ENCODE measurements at places on chromosomes 5 and 9.

GRCh38 chr5:10365782-10366181 is 12.3 kb downstream of the MARCHF6 start:
- no peak for DNase-seq

DNA sequence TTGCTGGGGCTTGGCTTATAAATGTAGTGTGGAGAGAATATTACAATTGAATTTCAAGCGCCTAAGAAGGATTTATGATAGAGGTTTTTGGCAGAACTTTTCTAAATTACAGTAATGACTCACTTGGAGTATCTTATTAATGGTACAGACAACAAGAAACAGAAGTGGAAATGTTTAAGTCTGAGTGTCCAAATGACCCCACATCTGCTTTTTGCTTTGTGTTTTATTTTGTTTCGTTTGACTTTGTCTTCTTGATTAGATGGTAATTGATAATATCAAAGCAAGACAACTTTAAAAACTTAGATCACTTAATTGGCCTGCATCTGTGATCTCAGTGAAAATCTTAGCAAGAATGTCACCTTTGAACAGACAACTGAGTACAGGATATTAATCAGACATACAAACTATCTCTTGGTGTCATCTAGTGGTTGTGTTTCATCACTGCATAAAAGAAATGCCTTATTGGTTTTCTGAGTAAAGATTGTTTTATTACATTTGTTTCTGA is 577.4 kb downstream of the ISL1 start:
- peak; percentile 22 for DNase-seq

DNA sequence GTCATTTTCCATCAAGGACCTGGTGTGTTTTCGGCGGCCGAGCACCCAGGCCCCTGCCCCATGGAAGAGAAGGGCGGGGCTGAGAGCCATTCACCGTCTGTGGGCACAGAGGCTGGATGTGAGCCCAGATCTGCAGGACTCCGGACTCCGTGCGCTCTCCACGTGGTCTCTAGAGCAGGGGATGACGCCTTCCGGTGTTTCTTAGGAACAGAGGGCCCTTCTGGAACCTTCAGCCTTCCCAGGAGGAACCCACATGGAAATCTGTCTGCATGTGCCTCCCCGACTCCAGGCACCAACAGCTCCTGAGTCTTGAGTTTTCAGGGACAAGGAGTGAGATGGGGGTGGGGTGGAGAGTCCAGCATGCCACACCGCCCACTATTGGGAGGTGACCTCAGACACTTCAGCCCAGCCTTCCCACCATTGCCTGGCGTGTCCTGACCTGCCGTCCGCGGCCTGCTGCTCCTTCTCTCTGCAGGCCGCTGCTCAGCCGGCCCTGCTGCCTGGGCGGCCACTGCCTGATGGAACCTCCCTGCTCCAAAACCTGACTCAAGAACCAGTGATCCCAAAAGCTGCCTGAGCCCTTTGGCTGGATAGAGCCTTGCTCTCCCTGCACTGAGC is 2.4 kb upstream of the RXRA start:
- no peak for DNase-seq

DNA sequence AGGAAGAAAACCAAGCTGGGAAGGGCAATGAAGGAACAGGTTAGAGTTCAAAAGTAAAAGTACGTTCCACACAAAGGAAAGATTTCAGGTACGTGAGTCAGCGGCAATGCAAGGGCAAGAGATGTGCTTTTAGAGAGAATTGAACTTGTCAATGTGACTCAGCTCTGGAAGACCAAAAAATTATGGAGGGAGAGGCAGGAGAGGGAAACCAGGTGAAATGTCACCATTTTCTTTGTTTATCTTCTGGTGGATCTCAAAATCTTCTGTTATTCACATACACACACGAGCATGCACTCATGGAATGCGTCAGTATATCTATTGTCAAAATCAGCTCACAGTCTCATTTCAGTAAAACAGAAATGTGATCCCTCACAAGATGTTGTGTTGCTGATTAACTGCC is 148.8 kb upstream of the RFX3 start:
- DNase-seq, result no peak

DNA sequence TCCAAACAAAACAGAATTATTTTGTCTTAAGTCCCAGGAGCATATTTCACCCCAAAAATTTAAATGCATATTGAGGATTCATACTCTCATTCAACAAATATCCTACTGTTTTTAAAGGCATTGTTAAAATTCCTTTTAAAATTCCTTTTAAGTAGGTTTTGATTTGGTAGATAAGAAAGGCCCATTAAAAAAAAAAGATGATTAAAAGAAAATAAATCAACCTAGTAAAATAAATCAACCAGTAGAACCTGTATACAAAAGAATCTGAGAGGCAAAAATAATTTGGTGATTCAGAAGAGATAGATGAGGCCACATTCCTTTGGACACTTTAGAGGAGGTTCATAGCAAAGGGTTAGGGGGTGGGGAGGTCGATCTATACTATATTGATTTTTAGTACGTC is 585.3 kb upstream of the TLE4 start:
- no peak for DNase-seq

DNA sequence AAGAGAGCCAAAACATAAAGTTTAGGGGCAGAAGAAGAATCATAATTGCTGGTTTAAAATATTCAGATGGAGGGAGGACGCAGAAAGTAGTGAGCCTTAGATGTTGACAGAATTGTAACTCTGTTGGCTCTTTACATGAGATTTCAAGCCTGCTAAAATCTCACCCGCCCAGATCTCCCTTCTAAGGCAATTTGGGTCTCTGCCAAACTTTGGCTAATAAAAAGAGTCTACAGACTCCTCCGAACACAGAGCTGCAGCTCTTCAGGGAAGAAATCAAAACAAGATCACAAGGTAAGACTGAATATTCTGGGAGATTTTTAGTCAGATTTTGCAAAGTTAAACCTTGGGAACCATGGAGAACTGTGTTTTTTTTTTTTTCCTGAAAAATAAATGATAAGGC is at the start of gene IL33:
Gene IL33, plus strand, starts transcription at position 246 of the 400 bp plus-strand sequence. CDS start 25,888 bp downstream, outside the sequence.
- DNase-seq, result no peak

- no peak for DNase-seq
Observed at GRCh38 chr5:145965804-145966203, 29.4 kb downstream of the SH3RF2 start.

DNA sequence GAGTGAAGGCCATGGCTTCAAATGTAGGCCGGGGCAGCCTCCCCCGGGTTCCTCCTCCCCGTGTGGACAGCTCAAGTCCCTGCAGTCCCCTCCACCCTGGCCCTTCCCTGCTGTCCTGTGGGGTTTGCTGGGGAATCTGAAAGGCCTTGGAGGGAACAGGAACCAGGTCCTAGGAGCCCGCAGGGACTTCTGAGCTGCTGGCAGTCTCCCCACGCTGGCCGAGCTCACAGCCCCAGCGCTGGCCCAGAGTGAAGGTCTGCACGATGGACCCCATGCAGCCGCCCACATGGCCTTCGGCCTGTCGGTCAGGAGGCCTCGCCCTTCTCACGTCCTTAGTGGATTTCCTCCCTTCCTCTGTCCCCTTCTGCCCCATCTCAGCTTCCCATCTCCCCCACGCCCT is 25.7 kb upstream of the NOTCH1 start:
- DNase-seq, result no peak

GRCh38 chr9:92535940-92536850 is at the start of gene ECM2:
Gene ECM2 (minus strand): TSS chr9:92535990. CDS start chr9:92522866, 13,124 bp downstream.
- no peak for DNase-seq

GRCh38 chr5:149257889-149258705 is 13.6 kb upstream of the AFAP1L1 start:
- DNase-seq, result no peak
